ENCODE measurements at places on chromosomes 16 and 17. TPM values are rescaled to one million over a fixed set of nuclear protein-coding genes. Genes with fewer than 3 reads are reported as not detected.

DNA sequence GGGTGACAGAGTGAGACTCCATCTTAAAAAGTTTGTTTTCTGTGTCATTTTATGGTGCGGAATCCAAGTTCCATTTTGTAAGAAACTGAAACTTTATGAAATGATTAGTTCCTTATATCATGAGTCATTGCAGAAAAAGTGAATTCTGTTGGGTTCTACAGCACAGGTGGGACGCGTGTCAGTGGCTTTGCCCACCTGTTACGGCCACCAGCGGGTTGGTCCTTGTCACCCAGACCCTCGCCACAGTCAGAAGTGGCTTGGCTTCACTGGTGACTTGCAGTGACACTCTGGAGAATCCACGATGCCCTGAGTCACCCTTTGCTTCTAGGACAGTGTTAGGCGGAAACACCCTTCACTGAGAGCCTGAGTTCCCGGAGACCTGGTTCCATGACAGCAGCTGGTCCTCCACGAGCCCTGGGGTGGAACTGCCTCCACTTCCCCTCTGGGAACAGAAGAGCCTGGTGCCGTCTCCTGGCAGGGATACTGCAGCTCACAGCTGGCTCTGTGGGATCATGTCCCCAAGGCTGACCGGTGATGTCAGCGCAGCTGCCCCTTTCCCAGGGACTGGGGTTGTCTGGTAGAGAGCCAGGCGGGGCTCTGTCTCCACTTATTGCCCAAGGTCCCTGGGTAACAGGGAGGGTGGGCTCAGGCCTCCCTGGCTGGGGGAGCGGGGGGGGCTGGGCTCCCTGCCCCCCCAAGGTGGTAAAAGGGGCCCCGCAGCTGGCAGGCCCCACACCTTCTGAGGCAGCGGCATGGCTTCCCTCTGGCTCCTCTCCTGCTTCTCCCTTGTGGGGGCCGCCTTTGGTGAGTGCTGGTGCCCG is at the start of gene CTRB1:
CTRB1 (plus strand) TSS at position 733 of the 821 bp plus-strand sequence; CDS start at position 753, 20 bp downstream.
- H3K27me3 ChIP-seq, result no peaks in the 10 kb centered on the region
- no peak within 1 kb of the TSS for H3K27ac ChIP-seq
- no peaks in the 10 kb centered on the region for H3K36me3 ChIP-seq
- no peak for DNase-seq
- peaks cover 10% of the 10 kb centered on the region for H3K4me1 ChIP-seq
- no peak within 1 kb of the TSS for H3K4me3 ChIP-seq

DNA sequence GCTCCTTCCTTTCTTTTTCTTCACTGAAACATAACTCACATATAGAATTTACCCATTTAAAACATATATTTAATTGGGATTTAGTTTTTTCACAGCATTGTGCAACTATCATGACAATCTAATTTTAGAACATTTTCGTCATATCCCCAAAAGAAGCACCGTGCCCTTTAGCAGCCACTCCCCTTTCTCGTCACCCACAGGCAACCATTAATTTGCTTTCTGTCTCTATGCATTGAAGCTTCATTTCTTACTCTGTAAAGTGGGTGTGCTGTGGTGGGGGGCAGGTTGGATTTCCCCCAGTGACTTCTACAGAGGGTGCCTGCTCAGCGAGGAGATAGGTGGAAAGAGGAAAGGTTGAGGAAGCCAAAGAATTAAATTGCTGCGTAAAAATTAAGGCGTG is 35.8 kb downstream of the MRC2 start:
- DNase-seq, result no peak
- H3K27me3 ChIP-seq, result no peaks in the 10 kb centered on the region
- no peaks in the 10 kb centered on the region for H3K36me3 ChIP-seq
- no peak overlapping the region for H3K27ac ChIP-seq
- no peak overlapping the region for H3K4me3 ChIP-seq

DNA sequence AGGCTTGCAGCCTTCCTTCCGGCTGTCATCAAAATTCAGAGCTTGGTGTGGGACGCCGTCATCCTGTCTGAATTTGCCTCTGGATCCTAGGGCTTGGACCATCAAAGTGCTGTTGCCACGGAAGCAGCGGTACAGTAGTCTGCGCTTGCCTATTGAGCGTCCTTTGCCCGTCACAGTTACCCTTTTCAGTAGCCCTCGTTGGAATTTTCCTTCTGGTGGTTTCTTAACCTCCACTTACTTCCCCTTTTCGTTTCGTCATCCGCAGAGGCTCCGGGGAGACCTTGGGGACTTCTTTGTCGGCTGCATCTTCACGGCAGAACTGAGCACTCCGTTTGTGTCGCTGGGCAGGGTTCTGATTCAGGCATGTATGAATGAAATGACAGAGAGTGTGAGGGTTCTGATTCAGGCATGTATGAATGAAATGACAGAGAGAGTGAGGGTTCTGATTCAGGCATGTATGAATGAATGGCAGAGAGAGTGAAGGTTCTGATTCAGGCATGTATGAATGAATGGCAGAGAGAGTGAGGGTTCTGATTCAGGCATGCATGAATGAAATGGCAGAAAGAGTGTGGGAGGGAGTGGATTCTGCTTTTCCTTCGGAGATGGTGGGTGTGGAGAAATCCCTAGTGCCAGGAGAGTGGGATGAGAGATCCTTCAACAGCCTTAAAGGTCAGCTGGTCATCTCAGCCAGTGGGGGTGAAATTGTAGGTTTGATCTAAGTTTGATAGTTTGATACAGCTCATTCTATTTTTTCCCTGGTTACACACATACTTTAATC is 8.0 kb downstream of the TLCD3A start:
- no peaks in the 10 kb centered on the region for H3K4me1 ChIP-seq
- H3K36me3 ChIP-seq, result peaks cover 22% of the 10 kb centered on the region
- H3K27me3 ChIP-seq, result no peaks in the 10 kb centered on the region
- no peak for DNase-seq
- no peak overlapping the region for H3K27ac ChIP-seq

DNA sequence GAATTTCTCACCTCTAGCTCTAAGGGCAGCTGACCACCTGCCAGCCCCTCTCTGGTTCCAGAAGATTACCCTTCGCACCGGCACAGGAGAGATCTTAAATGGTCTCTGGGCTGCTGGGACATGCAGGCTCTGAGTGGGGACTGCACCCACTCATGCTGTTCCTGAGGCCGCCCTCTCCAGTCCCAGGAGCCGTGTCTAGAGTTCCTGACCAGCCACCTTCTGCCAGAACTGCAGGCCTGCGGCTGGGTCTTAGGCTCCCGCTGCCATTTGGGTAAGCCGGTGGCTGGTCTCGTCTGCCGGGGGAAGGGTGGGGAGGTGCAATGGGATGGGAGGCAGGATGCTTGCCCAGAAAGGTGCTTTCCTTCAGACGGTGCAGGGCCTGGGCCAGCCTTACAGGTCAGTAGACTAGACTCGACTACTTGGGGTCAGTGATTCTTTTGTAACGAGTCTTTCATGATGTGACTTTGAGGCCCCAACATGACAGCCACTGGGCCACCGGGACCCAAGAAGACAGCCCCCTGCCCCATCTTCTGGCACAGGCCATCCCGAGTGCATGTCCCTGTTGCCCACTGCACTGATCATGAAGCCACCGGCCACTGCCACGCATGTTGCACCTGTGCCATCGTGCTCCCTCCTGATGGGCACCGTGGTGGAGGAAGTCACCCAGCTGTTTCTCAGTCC is 26.4 kb downstream of the B9D1 start:
- no peak overlapping the region for H3K27ac ChIP-seq
- H3K36me3 ChIP-seq, result peaks cover 6% of the 10 kb centered on the region
- H3K4me3 ChIP-seq, result no peak overlapping the region
- peaks cover 11% of the 10 kb centered on the region for H3K4me1 ChIP-seq
- DNase-seq, result peak; percentile 16
- no peaks in the 10 kb centered on the region for H3K27me3 ChIP-seq

Gene CSH1
- total RNA-seq, result not detected

- H3K4me3 ChIP-seq, result peak overlapping the region; percentile 69
- H3K27me3 ChIP-seq, result no peaks in the 10 kb centered on the region
- H3K36me3 ChIP-seq, result peaks cover 14% of the 10 kb centered on the region
- H3K27ac ChIP-seq, result peak overlapping the region; percentile 92
These were observed 117.4 kb upstream of the SMURF2 start for GRCh38 chr17:64779376-64780095.

GRCh38 chr16:10090816-10091215 is 91.4 kb downstream of the GRIN2A start:
- H3K36me3 ChIP-seq, result no peaks in the 10 kb centered on the region
- no peak overlapping the region for H3K27ac ChIP-seq
- H3K4me3 ChIP-seq, result no peak overlapping the region

DNA sequence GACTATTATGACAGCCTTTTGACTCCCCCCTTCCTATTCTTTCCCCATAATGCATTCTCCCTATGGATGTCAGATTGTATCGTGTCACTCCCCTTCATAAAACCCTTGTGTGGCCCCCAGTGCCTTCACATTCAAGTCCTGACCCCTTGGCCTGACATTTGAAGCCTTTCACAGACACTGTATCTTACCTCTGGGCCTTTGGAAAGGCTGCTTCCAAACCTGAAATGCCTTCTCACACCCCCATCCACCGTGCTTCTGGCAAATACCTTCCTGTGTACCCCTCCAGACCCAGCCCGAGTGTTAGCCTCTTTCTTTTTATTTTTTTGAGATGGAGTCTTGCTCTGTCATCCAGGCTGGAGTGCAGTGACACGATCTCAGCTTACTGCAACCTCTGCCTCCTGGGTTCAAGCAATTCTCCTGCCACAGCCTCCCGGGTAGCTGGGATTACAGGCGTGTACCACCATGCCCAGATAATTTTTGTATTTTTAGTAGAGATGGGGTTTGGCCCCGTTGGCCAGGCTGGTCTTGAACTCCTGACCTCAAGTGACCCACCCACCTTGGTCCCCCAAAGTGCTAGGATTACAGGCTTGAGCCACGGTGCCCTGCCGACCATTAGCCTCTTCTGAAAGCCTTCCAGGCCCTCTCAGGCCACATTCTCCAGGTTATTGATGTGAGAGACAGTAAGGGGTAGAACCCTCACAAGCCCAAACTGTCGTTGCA is 2.1 kb downstream of the ARMC5 start:
- H3K36me3 ChIP-seq, result peaks cover 2% of the 10 kb centered on the region
- peak overlapping the region; percentile 77 for H3K27ac ChIP-seq
- H3K27me3 ChIP-seq, result no peaks in the 10 kb centered on the region
- DNase-seq, result no peak

Gene CHRNE
- total RNA-seq, result not detected

DNA sequence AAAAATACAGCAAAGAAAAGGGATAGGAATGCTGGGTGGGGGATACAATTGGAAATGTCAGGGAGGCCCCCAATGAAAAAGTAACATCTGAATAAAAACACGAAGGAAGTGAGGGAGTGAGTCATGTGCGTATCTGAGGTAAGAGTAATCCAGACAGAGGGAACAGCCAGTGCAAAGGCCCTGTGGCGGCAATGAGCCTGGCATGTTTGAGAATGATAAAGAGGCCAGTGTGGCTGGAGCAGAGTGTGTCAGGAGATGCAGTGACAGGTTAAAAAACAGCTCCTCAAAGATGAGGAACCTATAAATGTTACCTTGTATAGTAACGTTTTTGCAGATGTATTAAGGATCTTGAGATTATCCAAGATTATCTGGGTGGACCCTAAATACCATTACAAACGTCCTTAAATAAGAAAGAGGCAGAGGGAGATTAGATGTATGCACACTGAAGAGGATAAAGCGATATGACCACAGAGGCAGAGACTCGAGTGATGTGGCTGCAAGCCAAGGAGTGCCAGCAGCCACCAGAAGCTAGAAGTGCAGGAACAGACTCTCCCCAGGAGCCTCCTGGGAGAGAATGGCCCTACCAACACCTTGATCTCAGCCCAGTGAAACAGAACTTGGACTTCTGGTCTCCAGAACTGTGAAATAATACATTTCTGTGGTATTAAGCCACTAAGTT is 17.8 kb upstream of the SLC35B1 start:
- no peak for DNase-seq
- H3K4me3 ChIP-seq, result no peak overlapping the region
- peaks cover 8% of the 10 kb centered on the region for H3K36me3 ChIP-seq
- peaks cover 3% of the 10 kb centered on the region for H3K4me1 ChIP-seq
- H3K27me3 ChIP-seq, result no peaks in the 10 kb centered on the region

Gene CHP2
- total RNA-seq, result not detected

DNA sequence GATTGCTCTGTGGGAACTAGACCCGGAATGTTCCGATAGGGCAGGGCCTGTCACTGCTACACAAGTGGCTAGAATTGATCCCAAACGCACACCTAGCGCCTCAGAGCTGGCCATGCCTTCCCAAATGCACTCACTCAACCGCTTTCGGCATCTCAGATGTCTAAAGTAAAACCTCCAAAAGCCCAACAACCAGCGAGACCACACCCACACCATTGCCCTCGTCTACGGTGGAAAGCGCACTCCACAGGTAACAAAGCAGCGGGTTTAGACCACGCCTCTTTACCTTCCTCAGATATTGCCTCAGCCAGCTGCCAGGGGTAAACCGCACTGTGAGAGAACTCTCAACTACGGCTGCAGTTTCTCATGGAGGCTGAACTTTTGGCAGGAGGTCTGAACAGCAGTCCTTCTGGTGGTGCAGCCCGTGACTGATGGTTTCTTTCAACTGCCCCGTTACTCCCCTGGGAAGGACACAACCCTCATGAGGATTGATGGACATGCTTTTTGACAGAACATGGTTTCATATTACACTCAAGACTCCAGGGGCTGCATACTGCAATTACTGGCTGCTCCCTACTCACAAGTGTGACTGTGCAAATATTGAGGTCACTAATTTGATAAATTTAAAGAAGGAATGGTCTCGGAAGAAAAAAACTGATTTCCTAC is 34.5 kb downstream of the USP7 start:
- H3K4me1 ChIP-seq, result peaks cover 36% of the 10 kb centered on the region
- peaks cover 36% of the 10 kb centered on the region for H3K36me3 ChIP-seq
- DNase-seq, result no peak
- no peak overlapping the region for H3K4me3 ChIP-seq
- no peaks in the 10 kb centered on the region for H3K27me3 ChIP-seq
- no peak overlapping the region for H3K27ac ChIP-seq

DNA sequence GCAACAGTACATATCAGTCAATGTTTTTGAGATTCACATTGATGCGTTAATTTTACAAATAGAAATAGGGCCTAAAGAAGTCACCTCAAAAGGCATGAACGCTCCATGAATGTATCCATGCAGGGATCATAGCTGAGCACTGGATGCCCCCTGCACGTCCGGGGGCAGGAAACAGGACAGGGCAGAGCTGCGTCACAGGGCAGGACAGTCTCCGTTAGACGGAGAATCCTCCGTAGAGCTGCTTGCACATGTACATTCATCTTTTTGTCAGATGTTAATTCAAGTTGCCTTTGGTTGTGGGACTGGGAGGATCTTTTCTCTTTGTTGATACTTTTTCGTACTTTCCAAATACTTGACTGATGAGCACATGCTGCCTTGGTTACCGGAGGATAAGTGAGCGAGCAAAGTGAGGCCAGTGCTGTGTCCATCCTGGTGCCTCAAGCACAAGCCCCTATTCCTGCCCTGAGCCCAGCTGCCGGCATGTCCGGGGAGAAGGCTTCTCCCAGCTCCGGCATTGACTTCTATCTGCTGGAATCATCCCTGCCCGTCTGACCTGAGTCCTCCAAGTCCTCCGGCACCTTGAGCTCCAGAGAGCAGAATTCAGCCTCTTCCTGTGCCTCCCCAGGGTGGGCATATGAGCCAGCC is 15.0 kb downstream of the GAA start:
- DNase-seq, result no peak
- no peak overlapping the region for H3K27ac ChIP-seq
- H3K4me1 ChIP-seq, result no peaks in the 10 kb centered on the region
- H3K4me3 ChIP-seq, result no peak overlapping the region
- H3K27me3 ChIP-seq, result no peaks in the 10 kb centered on the region
- H3K36me3 ChIP-seq, result no peaks in the 10 kb centered on the region

Gene ALOX15
- total RNA-seq, result 18.1 TPM

Gene CFAP119
- 21.4 TPM for total RNA-seq

- no peak overlapping the region for H3K27ac ChIP-seq
- peaks cover 3% of the 10 kb centered on the region for H3K4me1 ChIP-seq
- H3K4me3 ChIP-seq, result no peak overlapping the region
- DNase-seq, result no peak
These were observed 12.4 kb upstream of the MYO15B start for GRCh38 chr17:75575197-75575596.

GRCh38 chr16:67780847-67781564 is 25.4 kb downstream of the RANBP10 start:
- H3K36me3 ChIP-seq, result no peaks in the 10 kb centered on the region
- H3K27ac ChIP-seq, result no peak overlapping the region
- no peaks in the 10 kb centered on the region for H3K27me3 ChIP-seq
- no peak for DNase-seq
